D721Med (cell line): ENCODE measurements at places on chromosomes 13 and 19.

DNA sequence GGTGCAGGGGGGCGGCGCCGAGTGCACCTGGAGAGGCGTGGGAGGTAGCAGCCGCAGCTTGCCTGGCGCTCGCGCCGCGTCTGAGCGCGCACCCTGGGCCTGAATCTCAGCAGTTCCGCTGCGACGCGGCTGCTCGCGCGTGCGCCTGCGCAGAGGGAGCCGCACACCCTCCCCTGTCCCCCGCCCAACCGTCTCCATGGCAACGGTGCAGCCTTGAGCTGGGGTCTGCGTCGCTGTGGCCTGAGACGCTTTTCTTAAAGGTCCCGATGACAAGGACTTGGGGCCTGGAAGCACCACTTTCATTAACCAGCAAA is at the start of gene PNMA8B:
PNMA8B (minus strand) TSS at position 82 of the 314 bp plus-strand sequence. CDS start 402 bp downstream, outside the sequence.
- peak; percentile 99 for DNase-seq

GRCh38 chr19:12783849-12784393 is 7.4 kb upstream of the JUNB start:
- no peak for DNase-seq

DNA sequence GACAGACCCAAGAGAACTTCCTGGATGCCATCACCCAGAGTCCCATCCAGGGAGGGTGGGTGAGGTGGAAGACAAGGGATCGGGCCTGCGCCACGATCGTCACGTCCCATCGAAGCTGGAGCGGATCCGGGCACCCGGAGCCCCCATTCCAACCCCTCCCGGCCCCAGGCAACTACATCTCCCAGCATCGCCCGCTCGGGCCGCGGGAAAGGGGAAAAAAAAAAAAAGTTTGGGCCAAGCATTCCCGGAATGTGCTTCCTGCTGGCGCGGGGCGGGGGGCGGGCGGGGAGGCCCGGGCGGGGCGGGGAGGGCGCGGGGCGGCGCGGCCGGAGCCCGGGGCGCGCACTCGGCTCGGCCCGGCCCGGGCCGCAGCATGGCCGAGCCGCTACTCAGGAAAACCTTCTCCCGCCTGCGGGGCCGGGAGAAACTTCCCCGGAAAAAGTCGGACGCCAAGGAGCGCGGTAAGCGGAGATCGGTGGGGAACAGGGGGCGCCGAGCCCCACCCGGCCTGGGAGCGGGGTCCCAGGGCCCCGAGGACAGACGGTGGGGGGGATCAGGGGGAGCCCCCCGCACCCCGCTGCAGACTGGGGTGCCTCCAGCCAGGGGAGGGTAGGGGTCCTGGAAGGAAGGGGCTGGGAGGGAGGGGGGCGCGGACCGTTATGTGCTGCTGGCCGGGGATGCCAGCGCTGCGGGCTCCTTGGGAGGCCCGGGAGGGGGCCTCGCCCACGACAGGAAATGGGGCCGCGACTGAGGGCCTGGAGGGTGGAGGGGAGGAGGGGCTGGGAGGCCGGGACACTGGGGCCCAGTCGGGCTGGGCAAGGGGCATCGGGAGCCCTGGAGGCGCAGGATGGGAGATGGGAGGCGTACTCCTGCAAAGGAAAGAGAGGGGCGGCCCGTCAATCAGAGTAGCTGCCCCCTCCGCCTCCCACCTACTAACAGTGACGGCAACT is at the start of gene SYDE1:
SYDE1 (plus strand) TSS at position 341 of the 950 bp plus-strand sequence; CDS start at position 374, 33 bp downstream.
- no peak for DNase-seq

DNA sequence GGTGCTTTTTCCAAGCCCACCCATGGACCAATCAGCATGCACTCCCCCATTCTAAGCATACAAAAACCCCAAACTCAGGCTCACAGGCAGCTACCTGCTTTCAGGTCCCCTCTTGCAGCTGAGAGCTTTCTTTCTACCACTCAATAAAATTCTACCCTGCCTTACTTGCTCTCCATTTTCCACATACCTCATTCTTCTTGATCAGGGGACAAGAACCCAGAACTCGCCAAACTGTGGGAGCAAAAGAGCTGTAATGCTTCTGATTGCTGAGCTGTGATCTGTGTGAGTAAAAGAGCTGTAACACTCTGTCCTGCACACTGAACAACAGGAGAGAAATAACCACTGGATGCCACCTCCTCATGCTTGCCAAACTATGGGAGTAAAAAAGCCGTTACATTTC is 972.1 kb downstream of the SLITRK5 start:
- no peak for DNase-seq

DNA sequence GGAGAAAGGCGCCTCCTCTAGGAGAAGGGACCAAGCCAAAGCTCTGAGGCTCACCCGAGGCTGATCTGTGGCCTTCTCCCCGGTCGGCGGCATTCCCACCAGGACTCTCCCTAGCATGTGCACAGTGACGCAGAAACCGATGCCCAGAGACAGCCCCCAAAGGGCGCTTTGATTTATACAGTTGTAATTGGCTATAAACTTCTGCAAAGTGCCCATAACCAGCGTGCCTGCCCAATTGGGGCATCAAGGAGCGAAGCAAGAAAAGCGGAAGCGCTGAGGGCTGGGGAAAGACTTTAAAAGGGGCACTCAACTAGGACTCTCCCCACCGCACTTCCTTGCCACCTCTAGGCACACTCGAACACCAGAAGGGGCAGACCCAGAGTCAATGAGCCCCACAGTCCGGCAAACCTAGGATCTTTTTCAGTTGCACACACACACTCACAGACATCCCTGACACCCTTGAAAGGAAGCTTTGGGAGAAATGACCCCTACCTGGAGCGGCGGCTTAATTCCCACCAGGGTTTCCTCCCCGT is 1.8 kb downstream of the CDX2 start:
- DNase-seq, result no peak

- no peak for DNase-seq
These were observed 107.3 kb downstream of the GADD45B start for GRCh38 chr19:2582984-2583956.

DNA sequence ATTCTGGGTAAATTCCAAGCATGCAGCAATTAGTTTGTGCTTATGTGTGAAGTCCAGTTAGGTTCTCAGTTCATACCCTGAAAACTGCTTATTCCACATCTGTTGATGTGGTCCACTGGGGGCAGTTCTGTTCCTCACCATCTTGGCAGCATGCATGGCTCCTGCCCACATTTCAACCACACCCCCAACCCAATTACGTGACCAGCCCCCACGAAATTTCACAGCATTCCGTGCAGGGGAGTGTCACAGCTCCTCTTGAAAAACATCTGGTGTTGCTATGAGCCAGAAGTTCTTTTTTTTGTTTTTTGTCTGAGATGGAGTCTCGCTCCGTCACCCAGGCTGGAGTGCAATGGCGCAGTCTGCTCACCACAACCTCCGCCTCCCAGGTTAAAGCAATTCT is 9.1 kb upstream of the ERVK3-1 start:
- DNase-seq, result no peak

- no peak for DNase-seq
These were observed 526.9 kb downstream of the RFC3 start for GRCh38 chr13:34344816-34345215.

GRCh38 chr19:48836089-48837017 is at the start of gene HSD17B14:
TSS of gene HSD17B14 (minus strand) at chr19:48836491. CDS start at chr19:48836411, 80 bp downstream.
- DNase-seq, result no peak

GRCh38 chr13:104043184-104043583 is 977.0 kb upstream of the SLC10A2 start:
- no peak for DNase-seq

GRCh38 chr19:2058570-2059421 is 7.8 kb upstream of the MKNK2 start:
- no peak for DNase-seq

- DNase-seq, result no peak
These were observed 9.7 kb upstream of the ZNF546 start for GRCh38 chr19:39987167-39987566.

DNA sequence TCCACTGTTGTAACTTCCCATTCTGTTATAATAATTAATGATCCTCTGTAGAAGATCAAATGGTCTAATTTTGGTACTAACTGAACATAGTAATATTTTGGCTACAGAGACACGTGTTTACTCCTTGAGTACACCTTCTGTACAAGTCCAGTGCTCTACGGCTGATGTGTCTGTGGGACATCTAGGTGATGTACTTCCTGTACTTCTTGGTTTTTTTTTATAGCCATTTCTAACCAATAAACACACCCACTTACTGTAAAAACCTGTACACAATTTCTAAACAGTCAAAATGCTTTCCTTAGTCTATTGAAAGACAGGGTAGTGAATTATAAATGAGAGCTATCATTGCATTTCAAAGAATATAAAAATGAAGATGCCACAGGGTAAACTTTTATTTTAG is 118.7 kb downstream of the RNF17 start:
- DNase-seq, result no peak

DNA sequence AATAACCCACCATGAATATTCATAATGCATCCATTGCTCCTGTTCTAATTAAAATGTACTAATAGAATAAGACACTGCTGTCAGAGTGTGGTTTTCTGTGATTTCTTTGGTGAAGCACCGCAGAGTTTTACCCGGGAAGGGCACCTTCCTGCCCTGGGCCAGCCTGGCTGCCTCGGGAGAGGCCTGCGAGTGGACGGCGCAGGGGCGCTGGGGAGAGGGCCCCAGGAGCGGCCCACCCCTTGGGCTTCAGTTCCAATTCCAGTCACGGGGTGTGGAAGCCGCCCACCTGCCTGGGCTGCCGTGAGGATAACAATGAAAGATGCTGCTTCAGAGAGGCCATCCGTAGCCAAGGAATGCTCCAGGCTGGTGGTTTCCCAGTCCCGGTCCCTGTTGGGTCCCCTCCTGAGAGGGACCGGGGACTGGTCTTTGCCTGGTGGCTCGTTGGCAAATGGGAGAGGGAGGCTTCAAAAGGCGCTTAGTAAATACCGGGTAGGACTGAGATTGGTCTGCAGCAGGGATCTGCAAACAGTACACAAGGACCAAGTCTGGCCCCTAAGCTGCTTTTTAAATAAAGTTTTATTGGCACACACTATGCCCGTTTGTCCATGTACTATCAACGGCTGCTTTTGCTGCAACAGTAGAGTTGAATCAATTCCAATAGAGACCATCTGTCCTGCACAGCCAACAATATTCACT is 18.0 kb downstream of the TCF3 start:
- DNase-seq, result no peak

- no peak for DNase-seq
These were observed 1.2 kb downstream of the ZSWIM4 start for GRCh38 chr19:13796301-13797057.

- DNase-seq, result no peak
These were observed 36.0 kb upstream of the FNDC3A start for GRCh38 chr13:48939728-48940127.

DNA sequence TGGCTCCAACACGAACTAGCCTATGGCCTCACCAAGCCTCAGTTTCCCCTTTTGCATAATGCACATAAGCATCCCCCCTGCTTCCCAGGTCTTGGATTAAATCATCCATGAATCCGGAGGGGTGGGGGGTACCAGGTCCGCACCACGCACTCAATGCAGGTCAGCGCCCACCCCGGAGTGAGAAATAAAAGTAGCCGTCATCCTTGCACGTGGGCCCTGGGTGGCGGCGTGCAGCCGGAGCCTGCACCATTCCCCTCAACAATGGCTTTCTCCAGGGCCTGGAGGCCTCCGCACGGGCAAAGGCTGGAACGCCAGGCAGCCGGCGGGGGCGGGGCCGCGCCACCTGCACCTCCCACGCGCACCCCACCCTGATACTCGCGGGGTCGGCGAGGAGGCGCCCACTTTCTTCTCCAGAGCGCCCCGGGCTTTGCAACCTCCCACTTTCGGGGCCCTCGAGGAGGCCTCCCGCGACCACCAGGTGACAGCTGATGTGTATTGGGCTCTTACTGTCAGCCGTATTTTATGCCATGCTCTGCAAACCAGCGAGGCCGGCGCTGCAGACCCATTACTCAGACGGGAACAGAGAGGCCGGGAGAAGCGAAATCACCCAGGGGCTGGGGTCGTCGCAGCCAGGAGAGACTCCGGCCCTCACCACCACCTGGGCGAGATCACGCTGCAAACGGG is 767 bp upstream of the GADD45B start:
- no peak for DNase-seq

DNA sequence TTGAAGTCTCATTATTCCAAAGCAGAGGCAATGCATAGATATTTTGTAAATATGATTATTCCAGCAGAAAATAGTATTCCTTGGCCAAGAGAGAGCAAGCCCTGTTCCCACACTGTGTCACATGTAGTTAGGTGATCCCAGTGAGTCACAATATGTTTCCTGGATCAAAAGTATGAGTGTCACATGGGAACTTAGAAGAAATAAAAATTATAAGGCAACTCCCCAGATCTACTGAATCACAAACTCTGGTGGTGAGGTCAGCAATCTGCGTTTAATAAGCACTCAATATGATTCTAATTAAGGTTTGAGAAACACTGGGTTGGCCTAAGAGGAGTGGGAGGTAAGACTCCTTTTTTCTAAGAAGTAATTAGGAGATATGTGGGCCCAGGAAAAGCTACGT is 1504.5 kb upstream of the PCDH20 start:
- no peak for DNase-seq

DNA sequence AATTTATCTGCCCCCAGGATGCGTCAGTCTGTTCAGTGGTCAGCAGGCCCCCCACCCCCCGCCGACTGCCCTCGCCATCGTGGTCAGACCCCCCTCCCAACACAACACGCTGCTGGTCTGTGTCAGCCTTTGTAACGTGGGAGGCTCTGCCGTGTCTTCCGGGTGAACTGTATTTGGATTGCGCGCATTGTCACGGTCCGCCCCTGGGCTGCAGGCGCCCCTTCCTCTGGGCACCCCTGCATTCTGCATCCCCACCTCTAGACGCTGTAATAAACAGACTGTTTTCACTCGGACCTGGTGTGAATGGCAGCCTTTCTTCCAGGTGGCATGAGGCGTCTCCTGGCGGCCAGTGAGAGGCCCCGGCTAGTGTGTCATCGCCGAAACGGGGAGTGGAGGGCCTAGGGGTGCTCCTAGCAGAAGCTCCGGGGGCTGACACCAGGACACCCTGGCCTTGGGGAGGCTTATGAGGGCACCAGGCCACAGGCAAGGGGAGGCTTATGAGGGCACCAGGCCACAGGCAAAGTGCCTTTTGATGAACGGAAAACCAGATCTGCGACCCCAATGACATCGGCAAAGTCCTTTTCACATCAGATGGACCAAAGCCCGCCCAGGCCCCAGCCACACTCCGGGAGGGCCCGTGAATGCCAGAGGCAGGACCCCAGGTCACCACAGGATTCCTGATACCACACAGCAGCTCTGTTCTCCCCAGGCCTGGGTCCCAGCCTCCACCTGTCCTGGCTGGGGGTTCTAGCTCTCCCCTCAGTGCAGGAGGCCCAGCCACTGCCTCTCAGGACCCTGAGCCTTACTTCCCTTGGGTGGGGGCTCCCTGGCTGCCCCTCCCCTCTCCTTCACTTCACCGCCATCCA is 3.6 kb downstream of the PLEKHJ1 start:
- no peak for DNase-seq

GRCh38 chr19:14159059-14159458 is 22.7 kb upstream of the ASF1B start:
- DNase-seq, result no peak

DNA sequence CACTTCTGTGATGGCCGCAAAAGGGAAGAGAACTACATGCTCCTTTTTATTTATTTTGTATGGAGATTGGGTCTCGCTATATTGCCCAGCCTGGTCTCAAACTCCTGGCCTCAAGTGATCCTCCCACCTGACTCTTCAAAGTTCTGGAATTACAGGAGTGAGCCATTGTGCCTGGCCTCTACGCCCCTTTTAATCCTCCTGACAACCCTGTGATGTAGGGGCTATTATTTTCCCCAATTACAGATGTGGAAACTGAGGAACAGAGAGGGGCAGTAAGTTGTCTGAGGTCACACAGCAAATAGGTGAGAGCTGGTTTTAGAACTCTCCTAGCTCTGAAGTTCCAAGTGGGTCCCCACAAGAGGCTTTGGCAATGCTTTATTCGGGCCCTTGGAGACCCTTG is 11.7 kb downstream of the TJP3 start:
- DNase-seq, result no peak
